Osteocyte (in vitro differentiated cells): ENCODE measurements at places on chromosomes 11 and 22. TPM values are rescaled to one million over a fixed set of nuclear protein-coding genes. Genes with fewer than 3 reads are reported as not detected.

Gene KLHL35
- total RNA-seq: 2.3 and 2.8 TPM in 2 replicates

Gene PRCP
- total RNA-seq: 55.5 and 64.5 TPM in 2 replicates

Gene SLC22A6
- total RNA-seq: not detected in 2 replicates

Gene MRPL11
- total RNA-seq: 42.1 and 45.4 TPM in 2 replicates

DNA sequence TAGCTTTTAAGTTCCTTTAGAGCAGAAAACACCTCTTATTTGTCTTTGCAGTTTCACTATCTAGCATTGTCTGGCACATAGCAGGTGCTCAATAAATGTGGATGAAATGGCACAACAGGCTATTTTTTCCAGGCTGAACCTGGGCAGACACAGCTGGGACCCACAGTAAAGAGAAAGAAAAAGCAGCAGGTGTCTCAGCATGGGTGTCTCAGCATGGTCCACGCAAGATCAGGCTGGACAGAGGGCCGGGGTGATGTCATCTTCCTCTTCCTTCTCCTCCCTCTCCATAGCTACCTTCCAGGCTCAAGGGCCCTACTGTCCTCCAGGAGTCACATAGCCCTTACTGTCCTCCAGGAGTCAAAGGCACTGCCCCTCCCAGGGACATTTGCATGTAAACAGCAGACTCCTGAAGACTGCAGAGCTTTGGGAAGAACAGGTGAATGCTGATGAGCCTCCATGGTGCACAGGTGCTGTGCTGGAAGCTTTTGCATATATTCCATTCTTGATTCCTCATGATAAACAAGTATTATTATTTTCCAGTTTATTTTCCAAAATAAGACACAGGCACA is 65.2 kb downstream of the DSCAML1 start:
- no peak for DNase-seq

DNA sequence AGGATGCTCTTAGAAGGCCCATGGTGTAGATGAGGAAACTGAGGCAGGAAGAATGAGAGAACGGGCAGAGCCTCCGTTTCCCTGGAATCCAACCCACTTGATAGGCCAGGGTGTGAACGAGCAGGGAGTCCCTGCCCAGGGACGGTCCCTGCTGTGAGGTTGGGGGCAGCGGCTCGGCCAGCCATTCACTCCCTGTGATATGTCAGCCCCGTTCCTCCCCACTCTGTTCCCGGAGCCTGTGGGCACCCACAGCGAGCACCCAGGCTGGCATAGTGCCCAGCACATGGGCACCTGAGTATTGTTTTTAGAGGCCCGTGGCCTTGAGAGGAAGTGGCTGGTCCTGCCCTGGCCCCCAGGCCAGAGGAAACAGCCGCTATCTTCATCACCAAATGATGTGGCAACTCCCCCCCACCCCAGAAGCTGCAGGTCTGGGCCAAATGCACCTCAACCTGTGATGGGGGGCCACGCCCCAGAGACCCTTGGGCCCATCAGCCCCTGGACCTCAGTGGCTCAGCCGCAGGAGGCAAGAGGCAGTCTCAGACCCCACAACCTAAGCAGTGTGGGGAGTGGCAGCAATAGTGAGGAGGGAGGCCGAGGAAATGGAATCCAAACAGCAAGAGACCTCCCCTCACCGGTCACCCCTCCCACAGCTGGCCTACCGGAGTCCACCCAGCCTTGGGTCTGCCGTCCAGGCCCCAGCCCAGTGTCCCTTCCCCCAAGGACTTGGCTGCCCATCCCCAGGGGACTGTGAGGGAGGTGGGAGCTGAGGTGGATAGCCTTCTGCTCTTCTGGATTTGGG is 2.1 kb downstream of the ALDH3B1 start:
- no peak for DNase-seq

DNA sequence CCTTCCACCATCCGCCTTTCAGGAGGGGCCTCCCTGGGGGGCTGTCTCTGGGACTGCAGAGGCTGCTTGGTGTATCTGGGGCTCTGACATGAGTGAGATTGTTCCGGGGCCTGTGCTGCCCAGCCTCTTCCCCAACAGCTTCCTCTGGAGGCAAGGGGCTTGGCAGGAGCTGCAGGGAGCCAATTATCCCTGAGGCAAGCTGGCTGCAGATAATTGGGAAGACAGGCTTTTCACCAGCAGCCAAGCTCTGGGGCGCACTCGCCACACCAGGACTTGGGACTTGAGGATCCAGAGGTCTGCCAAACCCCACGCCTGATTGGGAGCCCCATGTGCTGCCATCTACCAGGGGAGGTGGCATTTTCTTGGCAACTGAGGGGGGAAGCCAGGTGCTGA is 15.6 kb upstream of the RTN4R start:
- DNase-seq: no peak

- no peak for DNase-seq
Observed at GRCh38 chr22:30953206-30953605, 15.4 kb downstream of the MORC2 start.

DNA sequence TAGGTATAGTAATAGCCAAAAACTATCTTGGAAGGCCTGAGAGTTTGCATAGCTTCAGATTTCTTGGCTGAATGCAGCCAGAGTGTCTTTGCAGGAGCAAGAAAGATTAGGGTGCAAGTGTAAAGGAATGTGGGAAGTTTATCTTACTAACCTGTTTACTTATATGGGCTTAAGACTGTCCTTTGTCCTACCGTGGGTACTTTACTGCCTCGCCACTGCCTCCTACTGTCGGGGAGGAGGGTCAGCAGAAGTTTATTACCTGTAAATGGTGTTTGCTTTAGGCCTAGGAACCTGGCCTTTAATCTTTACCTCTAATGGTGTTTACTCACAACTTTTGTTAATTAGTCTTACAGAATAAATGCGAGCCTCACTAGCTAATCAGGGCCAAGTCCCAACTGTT is 633.8 kb downstream of the DLG2 start:
- no peak for DNase-seq

- no peak for DNase-seq
Observed at GRCh38 chr11:125165111-125165842, 726 bp downstream of the PKNOX2 start.

DNA sequence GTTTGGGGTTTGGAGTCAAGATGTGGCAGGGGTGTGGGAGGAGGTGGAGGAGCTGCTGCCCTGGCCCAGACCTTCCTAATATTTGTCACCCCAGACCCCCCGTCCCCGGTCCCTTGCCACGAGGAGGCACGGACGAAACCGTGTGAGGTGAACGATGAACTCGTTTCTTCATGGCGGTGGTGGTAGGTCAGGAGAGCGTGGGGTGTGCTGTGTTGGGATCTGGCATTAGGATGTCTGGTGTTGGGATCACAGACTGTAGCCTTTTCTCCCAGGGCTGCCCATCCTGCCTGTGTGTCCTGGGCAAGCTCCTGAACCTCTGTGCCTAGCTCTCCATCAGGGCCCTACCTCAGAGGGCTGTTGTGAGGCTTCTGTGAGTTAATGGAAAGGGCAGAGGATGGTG is 8.4 kb downstream of the MAPK8IP2 start:
- no peak for DNase-seq

DNA sequence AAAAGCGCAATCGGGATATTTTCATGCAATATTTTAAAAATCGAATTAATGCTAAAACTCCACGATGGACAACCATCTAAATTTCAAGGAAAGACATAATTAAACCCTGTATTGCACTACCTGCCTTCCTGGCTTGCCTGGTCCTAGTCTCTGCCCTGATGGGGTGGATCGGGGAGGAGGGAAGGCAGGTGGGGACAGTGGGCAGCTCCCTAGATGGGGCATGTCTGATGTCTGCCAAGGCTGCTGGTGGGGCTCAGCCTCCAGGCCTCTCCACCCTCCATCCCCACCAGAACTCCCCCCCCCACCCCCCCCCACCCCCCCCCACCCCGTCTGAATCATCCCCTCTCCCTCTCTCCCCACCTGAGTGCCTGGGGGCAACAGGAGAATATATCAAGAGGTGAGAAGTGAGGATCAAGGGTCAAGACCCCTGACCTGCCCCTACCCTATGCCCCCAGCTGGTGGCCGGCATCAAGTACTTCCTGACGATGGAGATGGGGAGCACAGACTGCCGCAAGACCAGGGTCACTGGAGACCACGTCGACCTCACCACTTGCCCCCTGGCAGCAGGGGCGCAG is 650 bp downstream of the CST6 start:
- DNase-seq: no peak

- no peak for DNase-seq
Observed at GRCh38 chr22:22167791-22168189, 76.8 kb upstream of the VPREB1 start.

- DNase-seq: no peak
Observed at GRCh38 chr22:25051073-25051472, 98.6 kb downstream of the KIAA1671 start.

- no peak for DNase-seq
Observed at GRCh38 chr11:32386770-32387377, 48.5 kb downstream of the WT1 start.
